ENCODE measurements at places on chromosomes 2 and 18.

GRCh38 chr18:34801774-34802173 lies 91.7 kb downstream of the DTNA start:
- no peak for DNase-seq

GRCh38 chr2:54629914-54630857 lies 93.3 kb upstream of the EML6 start:
- DNase-seq, result no peak

DNA sequence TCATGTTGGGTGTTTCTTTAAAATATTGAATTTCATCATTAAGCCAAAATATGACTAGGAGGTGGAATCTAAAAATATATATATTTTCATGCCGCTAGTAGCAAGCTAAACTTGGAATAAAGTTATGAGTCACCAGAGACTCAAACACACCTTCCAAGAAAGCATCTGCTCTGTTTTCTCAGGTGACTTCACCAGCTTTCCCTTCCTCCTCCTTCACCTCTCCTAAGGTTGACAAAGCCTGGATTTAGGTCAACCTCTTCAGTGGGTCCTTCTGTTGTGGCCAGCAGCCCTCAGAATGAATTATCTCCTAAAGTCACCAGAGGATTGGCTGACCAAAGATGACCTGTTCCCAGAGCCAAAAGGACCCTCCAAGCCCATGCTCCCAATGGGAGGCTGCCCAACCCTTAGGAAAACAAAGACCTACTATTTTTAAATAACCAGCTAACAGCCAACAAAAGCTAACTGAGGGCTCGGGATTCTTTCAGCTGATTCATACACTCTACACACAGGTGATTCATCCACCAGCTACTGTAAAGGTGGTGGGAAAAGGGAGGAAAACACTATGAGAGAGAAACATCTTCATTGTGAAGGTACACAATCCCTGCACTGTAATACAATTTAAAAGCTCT lies 113.9 kb downstream of the MYO5B start:
- DNase-seq, result no peak

- DNase-seq, result no peak
Measured at GRCh38 chr2:3404349-3404894, 24.9 kb downstream of the TRAPPC12 start.

GRCh38 chr2:126645211-126645618 lies 10.7 kb upstream of the GYPC start:
- no peak for DNase-seq

GRCh38 chr18:48319801-48320638 lies 89.2 kb downstream of the ZBTB7C start:
- DNase-seq, result no peak

DNA sequence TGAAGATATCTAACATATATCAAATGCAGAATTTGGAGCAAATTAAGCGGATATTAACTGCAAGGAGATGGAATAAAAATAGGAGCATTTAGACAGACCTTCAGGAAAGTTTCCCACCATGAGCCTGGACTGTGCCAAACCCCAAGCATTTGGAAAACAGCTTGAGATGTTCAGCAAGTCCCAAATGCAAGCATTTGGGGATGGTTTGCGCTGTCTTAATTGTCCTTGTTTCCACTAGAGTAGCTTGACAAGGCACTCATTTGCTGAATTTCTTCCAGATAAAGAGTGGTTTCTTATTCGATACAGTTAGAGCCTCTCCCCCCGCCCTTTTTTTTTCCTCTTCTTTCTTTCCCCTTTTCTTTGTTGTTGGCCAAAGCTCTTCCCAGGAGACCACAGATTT lies 77.1 kb upstream of the CDC42EP3 start:
- no peak for DNase-seq

- no peak for DNase-seq
Measured at GRCh38 chr2:226850024-226850423, 14.2 kb downstream of the RHBDD1 start.

GRCh38 chr18:3481696-3482210 lies 31.8 kb downstream of the TGIF1 start:
- DNase-seq, result no peak

Data from HL-60 (cell line).